Activated CD8-positive, alpha-beta memory T cell treated with anti-CD3 and anti-CD28 coated beads, Interleukin-2, amount 10 ng/mL, durations not matched to agents 7 days and 5 days (primary cell): ENCODE measurements at places on chromosomes 16 and 17. TPM values are rescaled to one million over a fixed set of nuclear protein-coding genes. Genes with fewer than 3 reads are reported as not detected.

GRCh38 chr17:55710829-55711496, 11.7 kb downstream of the TMEM100 start:
- no peak for DNase-seq
- H3K36me3 ChIP-seq: no peaks in the 10 kb centered on the region
- peaks cover 13% of the 10 kb centered on the region for H3K27me3 ChIP-seq
- no peak overlapping the region for H3K4me3 ChIP-seq

DNA sequence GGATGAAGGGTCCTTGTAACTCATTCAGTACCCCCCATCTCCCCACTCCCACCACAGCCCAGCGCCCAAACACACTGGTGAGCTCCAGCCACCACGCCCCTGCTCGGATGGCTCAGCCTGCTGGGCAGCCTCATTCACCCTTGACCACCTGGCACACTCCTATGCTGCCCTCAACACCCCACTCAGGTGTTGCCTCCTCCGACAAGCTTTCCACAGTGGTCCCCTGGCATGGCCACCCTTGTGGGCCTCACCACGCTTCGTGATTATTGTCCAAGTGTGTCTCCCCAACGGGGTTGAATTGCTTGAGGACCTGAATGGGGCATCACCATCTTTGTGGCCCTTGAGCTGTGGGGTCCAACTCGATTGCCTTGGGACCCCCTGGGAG, 12.0 kb upstream of the DOC2B start:
- no peak for DNase-seq
- H3K27me3 ChIP-seq: peaks cover 11% of the 10 kb centered on the region
- no peak overlapping the region for H3K4me3 ChIP-seq
- no peaks in the 10 kb centered on the region for H3K36me3 ChIP-seq
- no peak overlapping the region for H3K27ac ChIP-seq

CCL2 gene
- total RNA-seq: 0.73 TPM

DNA sequence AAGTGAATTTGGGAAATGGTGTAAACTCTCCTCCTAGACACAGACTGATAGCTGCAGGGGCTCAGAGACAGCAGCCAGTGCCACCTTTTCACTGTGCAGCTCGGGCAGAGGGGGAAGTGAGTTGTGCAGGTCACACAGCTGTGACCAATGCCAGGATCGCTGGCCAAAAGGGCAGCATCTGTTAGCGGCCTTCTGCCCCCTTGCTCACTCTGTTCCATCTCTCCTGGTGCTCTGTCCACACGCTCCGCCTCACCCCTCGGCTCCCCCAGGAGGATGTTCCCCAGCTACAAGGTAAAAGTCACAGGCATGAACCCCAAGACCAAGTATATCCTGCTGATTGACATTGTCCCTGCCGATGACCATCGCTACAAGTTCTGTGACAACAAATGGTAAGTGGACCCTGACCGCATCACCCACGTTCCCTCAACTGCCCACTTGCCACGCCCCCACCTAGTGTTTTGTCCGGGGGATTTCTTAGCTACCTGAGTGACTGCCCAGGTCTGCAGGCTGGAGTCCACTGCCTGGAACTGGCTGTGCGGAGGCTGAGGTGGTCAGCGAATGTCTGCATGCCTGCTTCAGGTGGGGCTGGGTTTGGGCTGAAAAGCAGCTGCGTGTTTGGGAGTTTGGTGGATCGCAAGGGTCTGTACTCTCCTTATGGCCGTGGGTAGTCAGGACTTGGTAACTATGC, 13.5 kb downstream of the TBX4 start:
- no peak overlapping the region for H3K27ac ChIP-seq
- H3K36me3 ChIP-seq: no peaks in the 10 kb centered on the region
- DNase-seq: no peak
